ENCODE measurements at places on chromosomes 7 and 10.

DNA sequence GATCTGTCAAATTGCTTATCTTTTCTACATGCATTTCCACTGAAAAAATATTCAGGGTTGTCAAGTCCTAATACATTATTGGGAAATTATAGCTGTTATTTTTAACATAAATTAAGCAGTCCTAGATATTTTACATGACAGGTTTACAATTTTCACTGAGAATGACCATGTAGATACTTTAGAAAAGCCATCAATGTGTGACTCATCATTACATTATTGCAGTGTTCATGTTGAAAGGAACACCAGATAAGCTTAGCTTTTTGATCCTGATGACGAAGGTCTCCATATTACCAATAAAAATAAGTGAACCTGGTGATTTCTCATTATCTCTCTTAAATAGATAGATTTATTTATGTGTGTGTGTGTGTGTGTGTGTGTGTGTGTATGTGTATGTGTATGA lies 529.5 kb upstream of the PCDH15 start:
- no peak for DNase-seq

DNA sequence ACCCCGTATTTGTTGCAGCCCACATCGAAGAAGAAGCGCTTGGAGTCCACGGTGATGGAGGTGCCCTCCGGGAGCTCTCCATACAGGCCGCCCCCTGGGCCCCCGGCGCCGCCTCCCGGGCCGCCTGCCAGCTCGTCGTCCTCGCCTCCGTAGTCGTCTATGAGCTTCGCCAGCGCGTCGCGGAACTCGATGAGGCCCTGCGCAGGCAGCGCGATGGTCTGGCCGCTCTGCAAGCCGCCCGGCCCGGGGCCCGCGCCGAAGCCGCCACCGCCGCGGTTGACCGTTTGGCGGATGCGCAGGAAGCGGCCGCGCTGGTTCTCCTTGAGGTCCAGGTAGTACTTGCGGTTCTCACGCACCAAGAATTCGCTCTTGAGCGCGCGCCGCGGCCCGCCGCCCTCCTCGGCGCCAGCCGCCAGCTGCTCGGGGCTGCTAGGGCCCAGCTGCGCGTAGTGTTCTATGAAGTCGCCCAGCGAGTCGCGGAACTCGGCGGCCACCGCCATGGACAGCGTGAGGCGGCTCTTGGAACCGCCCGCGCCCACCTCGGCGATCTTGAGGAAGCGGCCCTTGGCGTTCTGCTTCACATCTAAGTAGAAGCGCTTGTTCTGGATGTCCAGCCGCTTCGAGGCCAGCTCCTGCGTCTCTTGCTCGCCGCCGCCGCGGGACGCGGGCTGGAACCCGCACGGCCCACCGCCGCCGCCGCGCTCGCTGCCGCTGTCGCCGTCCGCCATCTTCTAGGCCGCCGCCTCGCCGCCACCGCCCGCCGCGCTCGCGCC lies 523 bp downstream of the PURB start:
- peak; percentile 83 for DNase-seq

DNA sequence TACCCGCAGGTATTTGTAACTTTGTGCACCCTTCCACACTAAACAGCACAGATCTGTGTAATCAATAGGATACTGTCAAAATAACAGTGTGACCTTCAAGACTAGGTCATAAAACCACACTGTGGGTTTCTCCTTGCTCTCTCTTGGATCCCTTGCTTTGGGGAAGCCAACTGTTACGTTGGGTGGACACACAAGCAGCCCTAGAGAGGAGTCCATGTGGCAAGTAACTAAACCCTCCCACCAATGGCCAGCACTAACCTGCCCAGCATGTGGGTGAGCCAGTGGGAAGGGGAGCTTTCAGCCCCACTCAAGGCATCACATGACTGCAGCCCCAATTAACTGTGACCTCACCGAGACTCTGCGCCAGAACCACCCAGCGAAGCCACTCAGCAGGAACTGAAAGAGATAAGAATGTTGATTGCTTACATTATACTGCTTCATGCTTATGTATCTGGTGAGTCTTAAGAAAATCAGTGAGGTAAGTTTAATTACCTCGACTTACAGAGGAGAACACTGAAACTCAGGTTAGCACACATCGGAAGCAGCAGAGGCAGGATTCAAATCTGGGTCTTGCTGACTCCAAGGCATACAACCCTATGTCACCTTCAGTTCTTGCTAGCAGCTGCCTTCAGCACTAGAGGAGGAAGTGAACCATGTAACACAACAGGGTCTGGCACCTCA lies 9.4 kb upstream of the ZC3HAV1 start:
- peak; percentile 77 for DNase-seq

- no peak for DNase-seq
These were observed 11.9 kb downstream of the TSPAN14 start for GRCh38 chr10:80465839-80466590.

- no peak for DNase-seq
These were observed 544.9 kb upstream of the MGMT start for GRCh38 chr10:128922172-128922571.

DNA sequence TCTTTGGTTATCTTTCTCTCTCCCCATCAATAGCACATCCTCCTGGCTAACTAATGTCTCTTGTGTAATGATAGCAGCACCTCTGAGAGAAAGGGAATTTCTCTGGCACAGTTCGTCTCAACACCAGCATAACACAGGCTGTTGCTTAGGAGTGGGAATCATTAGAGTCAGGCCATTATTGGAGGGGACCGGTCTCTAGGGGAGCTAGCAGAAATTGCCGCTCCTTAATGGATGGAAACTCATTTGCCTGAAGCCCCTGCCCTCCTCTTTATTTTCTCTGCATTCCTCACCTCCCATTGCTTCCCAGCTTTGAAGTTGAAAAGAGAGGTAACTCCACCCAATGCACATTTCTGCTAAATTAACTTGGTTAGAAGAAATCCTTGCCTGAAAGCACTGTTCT lies 11.9 kb downstream of the LRRC4 start:
- DNase-seq = no peak

- DNase-seq = no peak
These were observed 85.4 kb downstream of the OSBPL3 start for GRCh38 chr7:24894429-24895221.
